ENCODE measurements at places on chromosomes 2 and 18.

GRCh38 chr2:43265421-43265820 is 39.0 kb upstream of the ZFP36L2 start:
- no peak for DNase-seq

DNA sequence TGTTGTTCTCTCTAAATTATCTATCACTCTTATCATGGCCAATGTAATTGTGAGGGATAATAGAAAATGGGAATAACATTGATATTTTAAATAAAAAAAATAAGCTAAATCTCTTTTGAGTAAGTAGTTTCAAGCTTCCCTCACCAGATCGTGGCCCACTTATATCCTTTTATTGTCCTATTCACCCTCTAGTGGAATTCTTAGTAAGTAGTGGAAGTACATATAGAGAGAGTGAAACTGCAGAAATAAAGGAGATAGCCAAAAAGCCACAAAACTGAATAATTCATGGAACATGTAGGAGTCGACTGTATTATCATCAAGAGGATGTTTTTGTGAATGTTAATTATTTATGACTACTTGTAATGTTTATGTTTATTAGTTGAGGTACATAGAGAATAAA is 66.1 kb upstream of the DTNA start:
- no peak for DNase-seq

- no peak for DNase-seq
Observed at GRCh38 chr2:157911750-157912149, 35.6 kb upstream of the ACVR1 start.

- DNase-seq, result no peak
Observed at GRCh38 chr18:67358947-67359346, 157.6 kb downstream of the DSEL start.

DNA sequence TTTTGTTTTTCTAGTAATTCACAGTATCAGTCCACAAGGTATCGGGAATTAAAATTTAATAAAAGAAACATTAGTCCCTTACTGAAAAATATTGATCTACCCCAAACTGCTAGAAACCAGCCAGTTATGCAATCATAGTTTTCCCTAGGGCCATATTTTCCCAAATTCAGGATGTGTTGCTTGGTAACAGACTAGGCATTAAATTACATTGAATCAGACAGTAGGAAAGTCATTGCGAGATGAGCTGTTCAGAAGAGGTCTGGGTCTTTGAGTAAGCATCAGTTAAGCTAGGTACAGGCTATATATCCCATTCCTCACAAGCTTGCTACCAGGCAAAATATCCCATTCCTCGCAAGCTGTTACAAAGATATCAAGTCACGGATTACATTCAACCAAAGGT is 123.0 kb upstream of the CCDC150 start:
- DNase-seq, result no peak

DNA sequence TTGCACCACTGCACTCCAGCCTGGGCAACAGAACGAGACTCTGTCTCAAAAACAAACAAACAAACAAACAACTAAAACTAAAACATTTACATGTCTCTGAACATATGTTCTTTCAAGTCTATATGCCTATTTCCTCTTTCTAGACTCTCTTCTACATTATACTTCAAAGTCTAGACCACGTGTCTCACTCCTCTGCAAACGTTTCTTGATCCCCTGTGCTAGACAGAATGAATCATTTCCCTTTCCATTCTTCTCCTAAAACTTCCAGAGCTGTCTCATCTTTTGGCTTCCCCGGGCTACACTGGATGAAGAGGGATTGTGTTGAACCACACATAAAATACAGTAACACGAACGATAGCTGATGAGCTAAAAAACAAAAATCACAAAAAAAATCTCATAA is 67.1 kb downstream of the BAZ2B start:
- no peak for DNase-seq

DNA sequence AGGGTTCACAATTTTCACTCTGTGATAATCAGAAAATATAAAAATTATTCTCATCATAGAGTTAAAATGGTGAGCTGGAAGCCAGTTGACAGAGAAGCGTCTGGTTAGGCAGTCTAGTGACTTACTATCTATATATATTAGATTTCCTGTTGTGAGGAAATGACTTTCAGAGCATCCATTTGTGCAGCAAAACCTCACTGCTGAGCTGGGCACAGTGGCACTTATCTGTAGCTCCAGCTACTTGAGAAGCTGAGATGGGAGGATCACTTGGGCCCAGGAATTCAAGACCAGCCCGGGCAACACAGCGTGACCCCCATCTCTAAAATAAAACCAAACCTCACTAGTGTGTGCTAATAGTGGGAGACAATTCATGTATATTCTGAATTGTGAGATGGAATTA is 7.2 kb upstream of the KIAA2012 start:
- no peak for DNase-seq

DNA sequence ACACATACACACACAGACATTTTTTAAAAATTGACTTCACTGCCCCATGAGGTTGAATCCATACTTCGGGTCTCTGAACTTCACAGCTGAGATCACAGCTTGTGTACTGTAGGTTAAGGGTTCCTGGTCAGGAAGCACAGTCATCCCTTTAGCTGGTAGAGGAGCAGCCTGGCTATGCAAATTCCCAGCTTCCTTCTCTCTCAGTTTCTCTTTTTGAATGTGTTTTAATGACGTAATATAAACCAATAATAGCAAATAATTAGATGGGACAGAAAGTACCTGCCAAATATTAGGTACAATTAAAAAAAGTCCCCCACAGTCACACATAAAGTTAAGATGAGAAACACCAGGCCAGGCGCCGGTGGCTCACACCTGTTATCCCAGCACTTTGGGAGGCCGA is 178.7 kb downstream of the ZNF385B start:
- DNase-seq, result peak; percentile 48

- no peak for DNase-seq
Observed at GRCh38 chr2:221529943-221530652, 42.0 kb downstream of the EPHA4 start.

DNA sequence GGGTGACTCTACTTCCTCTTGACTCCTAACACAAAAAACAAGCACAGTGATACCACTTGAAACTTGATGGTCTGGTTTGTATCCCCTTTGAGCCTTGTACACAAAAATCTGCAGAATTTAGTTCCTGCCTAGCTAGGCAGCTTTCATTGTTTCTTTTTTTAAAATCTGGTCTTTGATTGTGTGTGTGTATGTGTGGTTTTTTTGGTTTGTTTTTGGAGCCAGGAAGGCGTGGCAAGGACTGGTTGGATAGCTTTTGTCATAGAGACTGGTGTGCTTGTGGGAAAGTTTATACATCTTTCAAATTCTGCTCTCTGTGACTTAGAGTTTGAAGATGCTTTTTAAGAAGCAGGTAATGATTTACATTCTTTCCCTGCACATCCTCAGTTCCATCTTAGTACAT is 127.4 kb downstream of the TANC1 start:
- no peak for DNase-seq

DNA sequence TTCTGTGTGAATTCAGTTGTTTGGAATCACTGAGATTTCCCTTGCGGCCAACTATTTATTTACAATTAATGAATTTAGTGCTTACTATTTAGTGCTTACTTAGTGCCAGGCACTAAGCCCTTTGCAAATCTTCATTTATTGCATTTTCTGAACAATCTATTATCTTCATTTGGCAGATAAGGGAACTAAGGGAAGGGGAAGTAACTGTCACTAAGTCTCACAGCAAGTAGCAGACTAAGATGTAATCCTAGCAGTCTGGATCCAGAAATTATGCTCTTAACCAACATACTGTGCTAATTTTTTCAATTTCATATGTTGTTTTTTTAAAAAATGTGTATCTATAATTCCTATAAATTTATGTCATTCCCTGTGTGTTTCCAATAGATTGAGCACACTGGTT is 214.4 kb upstream of the EPC2 start:
- DNase-seq, result no peak

DNA sequence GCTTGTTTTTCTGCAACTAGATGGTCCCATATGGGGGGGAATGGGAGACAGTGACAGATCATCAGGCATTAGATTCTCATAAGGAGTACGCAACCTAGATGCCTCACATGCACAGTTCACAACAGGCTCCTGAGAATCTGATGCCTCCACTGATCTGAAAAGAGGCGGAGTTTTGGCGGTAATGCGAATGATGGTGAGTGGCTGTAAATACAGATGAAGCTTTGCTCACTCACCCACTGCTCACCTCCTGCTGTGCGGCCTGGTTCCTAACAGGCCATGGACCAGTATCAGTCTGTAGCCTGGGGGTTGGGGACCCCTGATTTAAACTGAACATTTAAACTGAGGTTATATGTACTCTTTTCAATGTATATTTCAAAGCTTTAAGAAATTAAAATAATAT is 40.7 kb downstream of the SOS1 start:
- DNase-seq, result no peak

DNA sequence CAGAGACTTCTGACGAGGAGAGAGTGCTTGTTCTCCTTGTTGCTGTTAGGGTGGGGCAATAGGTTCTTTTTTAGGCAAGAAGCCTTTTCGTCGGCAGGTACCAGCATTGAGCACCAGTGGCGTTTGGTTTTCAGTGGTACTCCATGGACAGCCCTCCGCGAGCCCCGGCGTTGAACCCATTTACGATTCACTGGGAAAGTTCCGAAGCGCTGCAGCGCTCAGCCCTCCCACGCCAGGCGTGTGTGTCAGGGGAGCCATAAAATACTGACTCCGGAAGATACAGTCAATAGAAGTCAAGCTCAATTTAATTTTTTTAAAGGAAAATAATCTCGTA is 494 bp upstream of the ROCK1 start:
- no peak for DNase-seq

DNA sequence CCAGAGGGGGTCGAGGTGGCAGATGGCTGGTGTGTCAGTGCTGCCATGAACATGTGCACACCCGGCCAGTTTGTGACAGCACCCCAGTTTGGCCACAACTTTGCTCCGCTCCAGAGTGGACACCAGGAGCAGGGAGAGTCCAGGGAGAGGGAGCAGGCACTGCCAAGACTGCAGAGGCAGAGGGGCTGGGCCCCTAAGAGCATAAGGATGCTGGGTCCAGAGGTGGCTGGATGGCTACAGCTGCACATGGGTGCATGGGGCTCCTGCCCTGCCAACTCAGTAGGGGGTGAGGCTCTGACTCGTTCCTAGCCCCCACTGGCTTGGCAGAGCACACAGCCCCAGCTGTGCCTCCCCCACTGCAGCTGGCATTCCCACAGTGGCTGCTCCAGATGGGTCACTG is 999.2 kb upstream of the CRIM1 start:
- no peak for DNase-seq

- no peak for DNase-seq
Observed at GRCh38 chr2:28587526-28588291, 91.8 kb downstream of the PLB1 start.

GRCh38 chr18:67776929-67777328 is 260.4 kb upstream of the DSEL start:
- DNase-seq, result no peak

DNA sequence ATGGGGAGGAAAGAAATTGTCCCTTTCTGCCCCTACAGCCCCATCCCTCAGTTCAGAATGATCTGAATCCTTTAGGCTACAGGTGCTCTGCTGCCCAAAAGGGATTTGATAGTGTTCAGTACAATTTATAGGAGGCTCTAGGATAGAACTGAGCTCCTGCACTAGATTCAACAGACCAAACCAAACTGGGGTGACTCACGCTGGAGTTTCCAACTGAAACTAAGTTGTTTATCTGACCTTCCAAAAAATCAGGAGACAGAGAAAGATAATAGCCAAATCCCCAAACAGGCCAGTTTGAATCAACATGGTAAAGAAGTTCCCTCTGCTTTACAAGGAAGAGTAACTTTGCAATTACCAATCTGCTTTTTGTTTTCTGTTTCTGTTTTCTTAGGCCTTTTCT is 72.7 kb upstream of the MBOAT2 start:
- no peak for DNase-seq

DNA sequence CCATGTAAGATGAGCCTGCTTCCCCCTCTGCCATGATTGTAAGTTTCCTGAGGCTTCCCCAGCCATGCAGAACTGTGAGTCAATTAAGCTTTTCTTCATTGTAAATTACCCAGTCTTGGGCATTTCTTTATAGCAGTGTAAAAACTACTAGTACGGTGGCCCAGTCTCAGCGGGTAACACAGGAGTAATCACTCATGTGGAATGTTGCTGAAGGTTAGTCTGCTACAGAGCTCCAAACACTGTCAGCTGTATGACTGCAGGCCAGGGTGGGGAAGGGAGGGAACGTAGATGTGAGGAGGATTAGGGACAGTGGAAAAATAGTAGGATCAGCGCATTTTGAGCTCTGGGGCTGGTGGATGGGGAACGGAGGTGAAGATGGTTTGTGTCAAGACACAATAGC is 711.2 kb upstream of the SOX11 start:
- DNase-seq, result no peak

- no peak for DNase-seq
Observed at GRCh38 chr2:80893711-80894110, 589.2 kb upstream of the LRRTM1 start.

GRCh38 chr2:29829841-29830240 is 91.5 kb downstream of the ALK start:
- DNase-seq, result no peak

- no peak for DNase-seq
Observed at GRCh38 chr2:224909885-224910573, 132.2 kb downstream of the DOCK10 start.

DNA sequence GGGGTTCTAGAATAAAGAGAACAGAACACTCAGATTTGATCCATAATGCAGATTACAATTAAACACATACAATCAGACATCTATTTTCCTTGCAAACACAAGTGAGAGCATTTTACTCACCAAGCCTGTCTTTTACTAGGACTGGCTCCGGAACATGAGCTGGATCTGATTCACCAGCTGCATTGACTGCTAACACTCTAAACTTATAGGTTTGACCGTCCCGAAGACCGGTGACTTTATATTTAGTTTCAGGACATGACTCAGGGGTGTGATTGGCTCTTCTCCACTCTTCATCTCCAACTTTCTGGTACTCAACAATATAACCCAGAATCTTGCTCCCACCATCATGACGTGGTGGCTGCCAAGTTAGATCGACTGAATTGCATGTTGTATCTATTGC is 112.4 kb downstream of the PLEKHA3 start:
- no peak for DNase-seq

GRCh38 chr2:69086466-69086865 is 73.5 kb downstream of the ANTXR1 start:
- no peak for DNase-seq

DNA sequence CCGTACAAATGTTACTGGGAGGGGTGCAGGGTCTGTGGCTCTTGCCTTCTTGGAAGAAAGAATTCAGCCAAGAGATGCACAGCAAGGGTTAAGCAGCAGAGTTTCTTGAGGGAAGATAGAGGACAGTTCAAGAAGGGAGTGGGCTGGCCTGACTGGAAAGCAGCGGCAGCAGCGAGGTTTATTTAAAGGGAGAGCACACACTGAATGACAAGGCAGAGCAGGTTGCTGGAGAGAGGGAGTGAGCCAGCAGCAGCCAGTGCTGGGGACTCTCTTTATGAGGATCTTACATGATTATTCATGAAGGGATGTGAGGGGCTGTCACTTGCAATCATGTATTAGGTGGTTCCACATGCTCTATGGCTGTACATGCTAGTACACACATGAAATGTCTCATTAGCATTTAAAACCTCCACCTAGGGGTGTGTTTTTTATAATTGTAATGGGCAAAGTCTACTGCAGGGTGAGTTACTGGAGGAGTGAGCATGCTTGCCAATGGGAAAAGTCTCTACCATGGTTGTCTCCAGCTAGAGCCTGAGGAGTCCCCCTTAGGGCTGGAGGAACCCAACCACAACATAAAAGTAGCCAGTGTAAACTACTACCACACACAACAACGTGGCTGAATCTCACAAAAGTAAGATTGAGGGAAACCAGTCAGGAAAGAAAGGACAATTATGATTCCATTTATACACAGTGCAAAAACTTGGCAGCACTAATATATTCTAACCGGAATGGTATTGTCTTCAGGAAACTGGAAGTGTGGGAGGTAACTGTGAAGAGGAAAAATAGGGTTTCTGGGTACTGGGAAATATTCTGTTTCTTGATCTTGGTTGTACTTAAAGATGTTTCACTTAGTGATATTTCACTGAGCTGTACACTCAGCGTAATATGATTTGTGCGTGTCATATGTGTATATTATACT is 87.6 kb upstream of the FAM110C start:
- DNase-seq, result no peak
